ENCODE measurements at places on chromosomes 4 and X. TPM values are rescaled to one million over a fixed set of nuclear protein-coding genes. Genes with fewer than 3 reads are reported as not detected.

CDS1 gene
- total RNA-seq = 25.1 TPM

DTHD1 gene
- 0.55 TPM for total RNA-seq

- H3K4me3 ChIP-seq = no peak overlapping the region
- H3K27me3 ChIP-seq = no peaks in the 10 kb centered on the region
- H3K4me1 ChIP-seq = no peaks in the 10 kb centered on the region
These were observed 6.8 kb upstream of the SASH3 start for GRCh38 chrX:129772796-129773431.

DNA sequence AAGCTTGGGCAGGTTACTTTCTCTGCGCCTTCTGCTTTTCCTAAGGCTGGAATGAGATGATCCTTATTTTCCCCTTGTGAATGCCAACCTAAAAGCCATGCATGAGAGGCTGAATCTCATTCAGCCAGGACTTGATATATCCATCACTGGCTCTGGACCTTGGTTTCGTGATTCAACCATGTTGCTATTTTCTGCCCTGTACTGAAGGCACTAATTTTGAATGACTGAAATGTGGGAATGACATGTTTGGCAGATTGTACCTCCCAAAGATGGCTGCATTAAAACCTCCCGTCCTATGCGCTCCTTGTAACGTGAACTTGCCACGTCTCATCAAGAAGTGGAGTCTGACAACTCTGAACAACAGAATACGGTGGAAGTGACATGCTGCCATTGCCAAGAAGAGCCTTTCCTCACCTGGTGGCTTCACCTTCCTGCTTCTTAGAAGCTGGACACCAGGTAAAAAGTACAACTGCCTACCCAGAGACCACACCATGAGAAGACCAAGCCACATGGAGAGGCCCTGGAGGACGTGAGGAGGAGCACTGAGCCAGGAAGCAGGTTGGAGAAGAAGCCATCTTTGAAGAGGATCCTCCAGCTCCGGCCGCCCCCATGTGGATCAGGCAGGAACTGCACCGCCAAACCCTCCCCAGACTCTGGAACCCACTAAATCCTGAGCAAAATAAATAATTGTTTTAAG lies 174.5 kb downstream of the NSUN7 start:
- H3K36me3 ChIP-seq = peaks cover 6% of the 10 kb centered on the region
- peak overlapping the region; percentile 34 for H3K27ac ChIP-seq
- DNase-seq = peak; percentile 86
- no peak overlapping the region for H3K4me3 ChIP-seq

Data from upper lobe of right lung (tissue), 1 donor.